ENCODE measurements at places on chromosomes 13 and 19. TPM values are rescaled to one million over a fixed set of nuclear protein-coding genes. Genes with fewer than 3 reads are reported as not detected.

ZFP82 gene
- total RNA-seq, result 7.2 TPM

DNA sequence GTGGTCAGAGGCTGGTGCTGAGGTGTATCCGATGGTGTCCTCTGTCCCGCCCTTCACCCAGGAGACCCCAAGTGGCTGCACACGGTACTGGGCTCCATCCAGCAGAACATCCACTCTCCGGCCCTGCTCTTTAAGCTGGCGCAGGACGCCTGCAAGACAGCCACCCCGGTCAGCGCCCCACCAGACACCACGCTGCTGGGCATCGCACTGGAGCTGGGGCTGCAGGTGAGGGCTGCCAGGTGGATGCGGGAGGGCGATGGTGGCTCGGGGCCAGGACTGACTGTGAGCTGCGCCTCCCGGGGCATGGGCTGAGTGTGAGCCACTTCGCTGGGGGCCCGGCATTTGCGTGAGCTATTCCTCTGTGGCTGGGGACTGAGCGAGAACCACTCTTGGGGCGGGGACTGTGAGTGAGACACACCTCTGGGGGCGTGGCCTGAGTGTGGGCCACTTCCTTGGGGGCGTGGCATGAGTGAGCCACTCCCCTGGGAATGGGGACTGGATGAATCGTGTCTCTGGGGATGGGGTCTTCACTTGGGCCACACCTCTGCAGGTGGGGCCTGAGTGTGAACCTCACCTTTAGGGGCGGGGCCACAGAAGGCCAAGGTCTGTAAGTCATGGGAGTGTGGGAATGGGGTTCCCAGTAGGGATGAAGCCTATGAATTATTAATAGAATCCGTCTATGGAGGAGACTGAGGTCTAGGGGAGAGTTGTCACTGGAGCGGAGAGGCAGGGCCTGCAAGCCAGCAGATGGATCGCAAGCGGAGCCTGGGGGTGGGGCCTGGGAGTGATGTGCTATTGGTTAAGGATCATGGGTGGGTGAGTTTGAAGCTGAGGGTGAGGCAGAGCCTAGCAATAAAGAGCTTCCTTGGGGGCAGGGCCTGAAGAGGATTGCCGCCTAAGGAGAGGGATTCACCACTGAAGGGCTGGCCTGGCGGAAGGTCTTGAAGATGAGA is 30.5 kb downstream of the ZSWIM4 start:
- no peak for ATAC-seq

- ATAC-seq, result no peak
These were observed 214.1 kb downstream of the KATNAL1 start for GRCh38 chr13:30093236-30093635.

DNA sequence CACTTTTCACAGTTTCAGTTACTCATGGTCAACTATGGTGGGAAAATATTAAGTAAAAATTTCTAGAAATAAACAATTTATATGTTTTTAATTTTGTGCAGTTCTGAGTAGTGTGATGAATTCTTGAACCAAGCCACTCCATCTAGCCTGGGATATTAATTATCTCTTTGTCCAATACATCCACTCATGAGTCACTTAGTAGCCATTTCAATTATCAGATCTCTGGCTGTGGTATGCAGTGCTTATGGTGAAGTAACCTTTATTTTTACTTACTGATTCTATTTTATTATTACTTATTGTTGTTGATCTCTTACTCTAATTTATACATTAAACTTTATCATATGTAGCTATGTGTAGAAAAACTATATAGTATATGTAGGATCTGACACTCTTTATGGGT is 128.9 kb upstream of the KLHL1 start:
- no peak for ATAC-seq

- no peak for ATAC-seq
These were observed 260.1 kb downstream of the COL4A1 start for GRCh38 chr13:110046811-110047210.

DNA sequence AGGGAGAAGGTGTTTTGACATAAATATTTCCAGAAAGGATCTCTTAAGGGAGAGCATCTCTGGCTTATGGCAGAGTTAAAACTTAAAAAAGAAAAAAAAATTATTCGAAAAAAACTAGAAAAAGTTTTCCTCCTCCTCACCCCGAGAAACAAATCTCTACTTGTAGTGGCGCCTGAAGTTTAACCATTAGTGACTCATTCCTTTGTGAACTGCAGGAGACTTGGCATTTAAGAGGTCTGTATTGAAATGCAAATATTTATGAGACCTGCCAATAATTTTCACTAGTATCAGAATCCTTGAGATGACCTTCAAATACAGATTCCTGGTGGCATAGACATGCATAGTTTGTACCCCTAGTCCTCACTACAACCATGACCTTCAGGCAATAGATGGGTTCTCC is 64.9 kb upstream of the MED4 start:
- no peak for ATAC-seq

DNA sequence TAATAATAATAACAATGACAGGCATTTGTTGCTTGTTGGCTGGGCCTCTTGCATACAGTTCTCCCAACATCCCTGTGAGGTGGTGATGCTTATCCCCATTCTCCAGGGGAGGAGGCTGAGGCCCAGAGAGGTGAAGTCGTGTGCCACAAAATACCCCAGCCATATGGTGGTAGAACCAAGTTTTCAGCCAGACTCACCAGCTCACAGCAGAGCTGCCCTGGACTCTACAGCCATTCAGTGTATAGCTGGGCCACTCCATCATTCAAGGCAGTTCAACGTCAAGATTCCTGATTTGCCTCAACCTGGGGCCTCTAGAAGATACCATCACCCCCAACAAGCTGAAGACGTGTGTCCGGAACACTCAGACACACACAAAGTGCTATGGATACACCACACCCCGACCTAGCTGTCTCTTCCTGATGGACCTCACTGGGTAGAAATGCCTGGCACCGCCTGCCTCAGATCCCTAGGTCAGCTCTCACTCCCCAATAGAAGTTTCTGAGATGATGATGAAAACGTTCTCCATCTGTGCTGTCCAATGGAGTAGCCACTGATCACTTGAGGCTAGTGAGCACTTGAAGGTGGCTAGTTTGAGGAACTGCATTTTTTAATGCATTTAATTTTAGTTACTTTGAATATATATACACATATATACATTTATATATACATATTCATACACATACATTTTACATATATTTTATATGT is 4.3 kb upstream of the CEACAM19 start:
- no peak for ATAC-seq

- ATAC-seq, result peak; percentile 16
These were observed 37.0 kb upstream of the FARP1 start for GRCh38 chr13:98105929-98106336.

GRCh38 chr19:44668985-44669764 is 2.1 kb upstream of the CEACAM19 start:
- ATAC-seq, result no peak

DNA sequence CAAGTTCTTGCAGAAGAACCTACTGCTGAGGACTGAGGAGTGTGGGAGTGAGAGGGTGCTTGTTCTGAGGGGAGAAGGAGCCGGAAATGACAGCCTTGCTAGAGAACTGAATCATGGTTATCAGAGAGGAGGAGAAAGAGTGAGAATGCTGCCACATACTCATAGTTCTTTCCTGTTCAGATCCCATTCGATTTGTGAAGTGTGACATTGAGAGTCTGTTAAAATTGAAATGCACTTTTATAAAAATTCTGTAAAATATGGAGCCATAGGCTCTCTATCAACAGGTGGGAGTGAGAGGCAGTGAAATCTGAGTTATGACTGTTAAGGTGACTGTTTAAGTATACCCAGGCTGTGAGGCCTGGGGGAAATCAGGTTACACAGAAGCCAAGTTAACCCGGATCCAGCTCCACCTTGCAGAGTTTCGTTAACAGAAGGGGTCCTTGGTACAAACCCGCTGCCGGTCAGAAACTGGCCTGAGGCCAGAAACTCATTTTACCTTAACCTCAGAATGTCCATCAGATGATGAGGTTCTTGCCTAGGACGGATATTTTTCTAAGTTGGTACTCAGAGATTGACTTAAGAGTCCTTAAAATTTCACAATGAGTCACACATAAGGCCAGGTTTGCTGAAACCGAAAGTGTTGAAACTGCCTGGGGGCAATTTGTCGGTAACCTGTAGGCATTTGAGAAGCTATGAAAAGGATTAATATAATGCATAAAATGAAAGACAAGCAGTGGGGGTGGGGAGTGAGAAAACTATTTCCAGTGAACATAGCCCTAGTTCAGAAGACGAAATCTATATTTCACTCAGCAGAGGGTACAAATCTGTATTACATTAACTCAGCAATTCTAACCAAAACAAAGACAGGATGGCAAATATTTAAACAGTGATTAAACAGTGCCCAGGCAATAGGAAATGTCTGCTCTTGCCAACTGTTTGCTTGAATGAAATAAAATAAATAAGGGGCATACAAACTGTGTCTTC is 350.5 kb downstream of the KCNRG start:
- no peak for ATAC-seq

ZNF571 gene
- total RNA-seq, result 8.8 TPM

DNA sequence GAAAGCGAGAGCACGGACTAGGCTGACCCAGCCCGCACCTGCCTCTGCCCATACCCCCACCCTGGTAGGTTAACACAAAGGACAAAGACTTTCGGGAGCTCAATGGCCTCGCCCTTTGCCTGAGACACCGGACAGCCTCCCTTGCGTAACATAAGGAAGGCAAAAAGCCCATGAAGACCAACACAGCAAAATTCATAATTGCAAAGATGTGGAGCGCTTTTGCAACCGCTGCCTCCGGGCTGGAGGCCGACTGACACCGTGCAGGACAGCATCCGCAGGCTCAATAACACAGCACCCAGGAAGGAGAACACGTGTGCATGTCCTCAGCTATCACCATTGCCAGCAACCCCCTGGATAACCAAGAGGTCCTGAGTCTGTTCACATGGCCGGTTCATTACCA is 15.4 kb downstream of the LILRA1 start:
- no peak for ATAC-seq

GRCh38 chr13:84430015-84430414 is 547.7 kb upstream of the SLITRK1 start:
- ATAC-seq, result no peak

DNA sequence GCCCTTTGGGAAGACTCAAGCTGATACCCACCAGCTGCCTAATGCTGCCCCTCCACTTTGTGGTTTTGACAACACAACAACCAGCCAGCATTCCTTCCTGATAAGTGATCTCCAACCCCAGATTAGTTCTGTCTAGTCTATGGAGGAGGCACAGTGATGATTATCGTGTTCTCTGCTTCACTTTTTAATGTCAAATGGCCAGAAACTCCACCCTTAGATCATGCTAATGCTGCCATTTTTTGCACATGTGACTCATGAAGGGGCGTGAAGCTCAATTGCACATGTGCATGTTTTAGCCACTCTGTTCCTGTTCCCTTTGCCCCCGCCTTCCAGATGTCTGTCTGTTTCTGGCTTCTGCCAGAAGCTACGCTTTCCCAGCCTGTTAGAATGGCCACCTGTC is 199.8 kb downstream of the COG6 start:
- no peak for ATAC-seq

SLC25A23 gene
- 222 TPM for total RNA-seq

DNA sequence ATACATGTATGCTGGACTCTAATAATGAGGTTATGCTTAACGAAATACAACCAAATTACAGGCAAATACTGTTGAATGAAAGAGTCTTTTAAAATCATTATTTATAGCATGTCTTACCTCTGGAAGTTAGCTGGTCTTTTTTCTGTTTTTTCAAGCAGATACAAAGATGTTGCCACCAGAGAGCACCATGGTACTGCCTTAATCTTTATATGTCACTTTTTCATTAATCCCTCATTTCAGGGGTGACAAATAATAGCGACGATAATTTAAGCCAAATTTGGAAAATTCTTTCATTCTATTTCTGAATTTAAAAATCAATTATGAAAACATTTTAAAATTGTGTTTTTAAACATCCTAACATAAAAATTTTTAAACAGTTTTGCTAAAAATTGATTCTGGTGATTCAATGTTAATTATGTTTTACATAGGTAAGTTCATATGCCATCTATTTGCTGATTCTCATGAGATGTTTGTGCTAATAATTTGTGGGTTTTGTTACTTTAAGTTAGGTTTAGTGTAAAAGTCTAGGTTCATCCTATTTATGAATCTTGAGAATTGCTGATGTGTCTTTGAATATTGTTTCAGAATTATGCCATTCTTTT is 379.3 kb upstream of the SGCG start:
- ATAC-seq, result peak; percentile 34

GRCh38 chr13:94079876-94080275 is 399.6 kb downstream of the DCT start:
- ATAC-seq, result no peak

- ATAC-seq, result no peak
These were observed 11.8 kb downstream of the CHAF1A start for GRCh38 chr19:4414144-4414799.

DNA sequence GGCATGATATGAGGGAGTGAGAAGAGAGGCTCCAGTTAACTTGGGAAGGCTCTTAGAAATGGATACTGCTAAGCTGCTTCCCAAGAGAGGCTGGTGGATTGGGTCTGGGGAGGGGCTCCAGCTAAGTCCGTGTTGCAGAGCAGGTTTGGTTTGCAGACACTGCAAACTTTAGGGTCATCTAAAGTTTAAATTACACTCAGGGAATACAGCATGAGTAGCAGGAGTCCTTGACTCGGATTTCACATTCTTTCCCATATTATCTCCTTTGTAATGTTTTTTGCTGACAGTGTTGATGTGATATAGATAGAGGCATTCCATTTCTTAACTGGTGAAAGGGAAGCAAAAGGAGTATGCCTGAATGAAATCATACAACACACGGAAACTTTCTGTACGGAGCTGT is 31.9 kb downstream of the SGCG start:
- ATAC-seq, result no peak

GRCh38 chr13:40440990-40441820 is 225.2 kb downstream of the FOXO1 start:
- peak; percentile 71 for ATAC-seq

DNA sequence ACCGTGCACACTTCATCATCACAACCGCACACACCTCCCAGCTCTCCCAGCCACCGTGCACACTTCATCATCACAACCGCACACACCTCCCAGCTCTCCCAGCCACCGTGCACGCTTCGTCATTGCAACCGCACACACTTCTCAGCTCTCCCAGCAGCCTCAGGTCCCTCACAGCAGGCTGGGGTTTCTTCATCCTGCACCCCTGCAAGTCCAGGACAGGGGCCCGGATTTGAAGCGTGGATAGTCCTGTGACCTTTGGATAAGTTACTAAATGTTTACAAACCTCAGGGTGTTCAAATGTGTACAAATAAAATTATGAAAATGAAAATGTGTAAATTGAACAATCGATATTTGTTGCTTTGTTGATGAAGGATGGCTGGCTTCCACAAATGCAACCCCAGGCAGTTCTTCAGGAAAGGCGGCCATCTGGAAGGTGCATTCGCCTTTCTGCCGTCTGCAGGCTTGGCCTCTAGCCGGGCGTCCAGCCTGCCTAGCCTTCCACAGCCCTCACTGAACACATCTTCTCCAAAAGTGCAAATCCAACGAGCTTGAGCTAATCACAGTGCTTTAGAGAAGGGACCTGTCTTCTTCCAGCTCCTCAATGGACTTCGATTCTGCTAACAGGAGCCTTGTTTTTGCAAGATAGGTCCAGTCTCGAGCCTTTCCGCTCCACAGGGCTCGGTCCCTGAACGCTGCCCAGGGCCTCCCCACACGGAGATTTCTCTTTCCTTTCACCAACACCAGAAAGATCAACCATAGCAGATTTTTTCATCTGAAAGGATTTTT is 74.2 kb downstream of the SPACA7 start:
- no peak for ATAC-seq

GRCh38 chr13:30796132-30796572 is 60.8 kb downstream of the ALOX5AP start:
- no peak for ATAC-seq

FDX2 gene
- 36.5 TPM for total RNA-seq

- no peak for ATAC-seq
These were observed 33.3 kb downstream of the SUGP2 start for GRCh38 chr19:18999896-19000620.

BRME1 gene
- total RNA-seq, result not detected

- no peak for ATAC-seq
These were observed 5.8 kb downstream of the EGLN2 start for GRCh38 chr19:40804783-40805242.

Data from gastroesophageal sphincter (tissue), 4 donors.